ENCODE measurements at places on chromosomes 5 and 9.

DNA sequence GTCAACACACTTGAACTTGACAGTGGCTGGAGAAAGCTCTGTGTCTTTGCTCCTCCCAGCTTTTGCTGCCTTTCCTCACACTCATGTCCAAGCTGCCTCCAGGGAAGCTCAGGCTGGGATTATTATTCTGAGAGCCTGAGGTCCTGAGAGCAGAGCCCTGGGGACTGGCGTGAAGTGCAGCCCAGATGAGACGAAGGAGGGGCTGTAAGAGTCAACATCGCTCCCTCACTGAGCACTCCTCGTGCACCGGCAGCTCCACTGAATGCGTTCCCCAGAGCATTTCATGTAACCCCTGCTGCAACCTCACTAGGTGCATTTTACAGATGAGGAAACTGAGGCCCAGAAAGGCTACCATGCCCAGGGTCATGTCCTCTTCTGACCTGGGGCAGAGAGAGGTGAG lies 63.5 kb upstream of the PHYKPL start:
- no peak for DNase-seq

GRCh38 chr5:168788786-168789185 lies 209.6 kb upstream of the PANK3 start:
- DNase-seq, result no peak

DNA sequence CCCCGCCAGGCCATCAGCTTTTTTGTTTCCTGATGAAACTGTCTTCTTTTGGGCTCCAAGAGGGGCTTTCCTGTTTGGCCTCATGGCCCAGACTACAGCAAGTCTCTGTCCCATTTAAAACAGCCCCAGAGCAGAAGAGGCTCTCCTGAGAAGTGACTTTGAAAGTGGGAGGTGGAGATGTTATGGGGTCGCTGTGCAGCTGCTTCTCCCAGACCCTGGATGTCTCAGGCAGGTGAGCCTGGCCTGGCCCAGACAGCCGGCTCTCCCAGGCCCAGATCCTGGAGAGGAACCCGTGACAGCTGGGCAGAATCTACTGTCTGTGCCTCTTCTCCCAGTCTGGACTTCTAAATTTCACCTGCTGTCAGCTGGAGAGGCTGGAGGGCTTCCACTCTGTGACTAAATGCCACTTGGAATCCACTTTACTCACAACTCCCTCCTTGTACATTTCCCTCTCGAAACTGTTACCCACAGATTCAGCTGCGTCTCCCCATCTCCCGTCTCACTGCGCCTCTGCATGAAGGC lies 20.6 kb downstream of the FAM78A start:
- no peak for DNase-seq

GRCh38 chr5:142826093-142826492 lies 55.9 kb downstream of the ARHGAP26 start:
- DNase-seq, result no peak

GRCh38 chr9:130328349-130328801 lies 62.8 kb downstream of the HMCN2 start:
- DNase-seq, result no peak

- no peak for DNase-seq
These were observed 3.1 kb downstream of the EGR1 start for GRCh38 chr5:138468133-138468965.

DNA sequence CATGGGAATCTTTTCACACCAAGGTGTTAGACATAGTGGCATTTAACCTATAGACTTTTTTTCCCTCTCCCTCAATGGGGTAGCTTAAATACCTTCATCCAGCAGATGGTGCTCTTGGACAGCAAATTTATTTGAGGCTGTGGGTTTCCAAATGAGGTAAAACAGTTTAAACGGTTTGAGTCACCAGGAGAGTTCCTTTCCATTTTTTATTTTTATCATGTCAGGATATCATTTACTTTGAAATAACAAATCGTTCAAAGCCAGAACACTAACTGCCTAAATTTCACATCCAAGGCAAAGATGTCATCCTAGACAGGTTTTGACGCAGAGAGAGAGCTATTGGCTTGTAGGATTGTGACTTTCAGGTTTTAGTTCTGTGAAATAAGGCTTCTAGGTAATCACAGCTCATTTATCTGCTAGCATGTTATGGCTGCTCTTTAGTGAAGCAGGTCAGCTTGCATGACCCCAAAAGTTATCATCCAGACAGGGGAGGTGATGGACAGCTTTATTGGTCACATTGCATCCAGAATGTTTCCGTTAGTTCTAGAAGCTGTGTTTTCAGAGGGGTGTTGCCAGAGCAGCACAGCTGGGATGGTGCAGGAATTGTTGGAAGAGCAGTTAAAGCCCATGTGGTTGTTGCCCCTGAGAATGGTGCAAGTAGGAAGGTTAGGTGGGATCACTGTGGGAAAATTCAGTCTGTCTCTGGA lies 69.8 kb downstream of the KDM4C start:
- DNase-seq, result no peak

DNA sequence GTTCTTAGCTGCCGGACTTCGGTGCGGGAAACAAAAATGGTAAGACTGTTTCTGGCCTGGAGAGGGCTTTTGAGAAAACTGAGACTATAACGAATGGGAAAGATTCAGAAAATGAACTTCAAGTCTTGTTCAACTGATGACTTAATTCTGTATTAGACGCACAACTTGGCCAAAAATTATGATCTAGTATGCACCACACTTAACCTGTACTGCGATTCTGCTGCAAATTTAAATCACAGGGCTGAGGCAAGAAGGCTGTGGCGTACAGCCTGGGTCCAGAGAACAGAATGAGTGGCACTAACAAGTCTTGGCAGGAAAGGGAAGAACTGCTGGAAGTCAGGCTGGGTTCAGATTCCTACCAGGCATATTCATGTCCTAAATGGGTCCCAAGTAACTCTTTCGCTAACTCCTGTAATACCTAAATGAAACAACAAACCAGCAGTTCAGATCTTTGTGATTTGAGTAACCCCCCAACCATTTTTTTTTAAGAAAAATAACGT lies 781 bp upstream of the COL23A1 start:
- no peak for DNase-seq

DNA sequence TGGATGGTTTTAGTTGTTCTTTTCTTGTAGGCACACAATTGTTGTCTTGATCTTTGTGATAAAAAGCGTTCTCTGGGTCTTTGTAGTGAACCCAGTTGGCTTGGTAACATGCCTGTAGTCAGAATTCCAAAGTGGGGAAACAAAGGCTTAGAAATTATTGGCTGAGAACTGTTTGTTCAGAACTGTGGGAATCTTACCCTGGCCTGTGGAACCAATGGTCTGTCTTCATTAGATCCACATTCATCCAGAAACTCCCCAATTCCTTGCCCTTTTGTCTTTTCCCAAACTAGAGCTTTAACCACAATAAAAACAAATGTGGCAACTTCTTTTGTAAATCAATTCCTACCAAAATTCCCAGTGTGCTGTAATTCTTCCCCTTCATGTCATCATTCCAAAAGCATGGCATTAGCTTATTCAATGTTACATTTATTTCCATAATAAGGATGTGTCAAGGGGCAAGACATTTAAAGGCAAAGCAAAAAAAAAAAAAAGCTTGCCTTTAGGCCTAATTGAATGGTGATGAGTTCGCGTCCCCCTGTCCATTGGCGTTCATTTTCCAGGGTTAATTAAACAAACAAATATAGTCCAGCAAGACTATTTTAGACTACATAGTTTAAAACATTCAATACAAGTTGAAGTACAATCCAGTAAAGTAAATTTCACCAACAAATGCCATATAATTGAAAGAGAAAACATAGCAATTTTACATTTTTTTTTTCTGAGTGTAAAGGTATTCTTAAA lies 249.8 kb upstream of the ZNF608 start:
- DNase-seq, result no peak

DNA sequence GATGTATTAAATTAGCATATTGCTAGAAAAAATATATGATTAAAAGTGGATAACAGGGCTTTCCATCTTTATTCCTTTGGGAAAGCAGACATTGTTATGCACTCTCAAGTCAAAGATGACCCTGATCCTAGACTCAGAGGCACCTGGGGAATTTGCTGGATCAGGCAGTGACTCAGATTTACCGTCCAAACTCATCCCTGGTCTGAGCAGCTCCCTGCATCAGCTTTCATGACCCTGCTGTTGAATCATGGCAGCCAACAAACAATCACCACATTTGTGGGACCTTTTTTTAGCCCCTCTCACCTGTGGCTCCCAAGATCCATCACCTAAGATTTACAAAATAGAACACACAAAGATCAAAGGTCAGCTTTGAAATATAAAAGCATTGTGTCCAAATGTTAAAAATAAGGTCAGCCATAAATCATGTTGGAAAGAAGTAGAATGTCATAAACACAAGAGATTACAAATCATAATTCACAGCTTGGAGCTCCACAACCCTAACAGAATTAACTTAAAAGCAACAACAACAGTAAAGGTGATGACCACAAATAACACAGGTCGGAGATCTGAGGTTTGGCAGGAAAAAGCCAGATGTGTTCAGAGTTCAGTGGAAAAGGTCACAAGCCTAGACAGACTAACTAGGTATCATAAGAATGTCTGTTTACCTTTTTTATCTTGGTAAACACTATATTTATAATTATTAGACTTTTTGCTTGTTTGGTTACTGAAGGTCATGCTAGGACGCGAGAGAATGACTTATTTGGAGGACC lies 55.5 kb downstream of the ZFAND5 start:
- no peak for DNase-seq

DNA sequence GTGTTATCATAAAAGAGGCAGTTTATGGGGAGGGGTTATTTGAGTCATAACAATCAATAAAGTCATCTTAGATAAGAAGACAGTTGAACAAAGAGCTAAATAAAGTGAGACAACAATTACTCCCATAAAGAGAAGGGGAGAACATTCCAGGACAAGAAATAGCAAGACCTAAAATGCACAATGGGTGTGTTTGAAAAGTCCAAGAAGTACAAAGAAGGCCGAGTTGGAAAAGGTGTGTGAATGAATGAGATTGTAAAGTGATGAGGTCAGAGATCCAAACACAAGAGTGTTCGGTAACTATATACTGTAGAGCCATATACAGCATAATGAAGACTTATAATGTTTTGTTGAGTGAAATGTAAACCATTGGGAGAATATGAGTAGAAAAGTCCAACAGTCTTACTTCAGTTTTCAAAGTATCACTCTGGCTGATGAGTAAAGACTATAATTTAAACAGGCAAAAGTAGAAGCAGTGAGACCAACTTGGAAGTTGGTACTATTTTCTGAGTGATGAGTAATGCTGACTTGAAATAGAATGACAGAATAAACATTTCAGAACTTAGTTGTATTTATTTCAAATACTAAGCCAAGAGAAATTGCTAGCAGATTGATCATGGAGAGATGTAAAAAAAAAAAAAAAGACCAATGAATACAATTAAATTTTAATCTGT lies 868.7 kb upstream of the CDH9 start:
- no peak for DNase-seq

DNA sequence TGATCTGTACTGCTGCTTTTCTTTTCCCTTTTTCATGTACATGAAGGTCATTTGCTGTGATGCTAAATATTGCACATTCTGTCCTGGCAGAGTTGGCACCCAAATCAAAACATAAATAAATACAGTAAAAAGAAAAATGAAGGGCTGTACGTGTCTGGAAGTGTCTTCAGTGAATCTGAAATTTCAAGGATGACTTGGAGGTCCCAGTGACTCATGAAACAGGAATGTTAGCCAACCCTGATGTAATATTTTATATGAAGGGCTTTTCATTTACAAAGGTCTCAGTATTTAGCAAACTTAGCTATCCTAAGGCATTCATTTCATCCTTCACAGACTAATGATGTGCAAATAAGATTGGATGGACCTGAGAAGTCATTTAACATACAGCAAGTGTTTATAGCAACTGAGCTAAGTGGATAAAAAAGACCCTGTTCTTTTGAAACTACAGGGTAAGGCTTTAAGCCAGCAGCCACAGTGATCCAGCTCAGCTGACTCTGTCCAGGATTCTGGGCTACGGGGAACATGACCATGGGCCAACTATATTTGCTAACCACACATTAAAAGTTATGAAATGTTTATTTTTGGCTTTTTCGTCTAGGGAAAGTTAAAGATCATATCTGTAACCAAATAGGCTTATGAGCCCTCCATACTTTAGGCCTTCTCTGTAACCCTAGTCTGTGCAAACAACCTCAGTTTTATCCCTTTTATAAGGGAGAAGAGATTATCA lies 104.0 kb upstream of the DMRTA1 start:
- peak; percentile 23 for DNase-seq

GRCh38 chr9:110370315-110370714 lies 32.7 kb upstream of the TXNDC8 start:
- DNase-seq, result no peak

DNA sequence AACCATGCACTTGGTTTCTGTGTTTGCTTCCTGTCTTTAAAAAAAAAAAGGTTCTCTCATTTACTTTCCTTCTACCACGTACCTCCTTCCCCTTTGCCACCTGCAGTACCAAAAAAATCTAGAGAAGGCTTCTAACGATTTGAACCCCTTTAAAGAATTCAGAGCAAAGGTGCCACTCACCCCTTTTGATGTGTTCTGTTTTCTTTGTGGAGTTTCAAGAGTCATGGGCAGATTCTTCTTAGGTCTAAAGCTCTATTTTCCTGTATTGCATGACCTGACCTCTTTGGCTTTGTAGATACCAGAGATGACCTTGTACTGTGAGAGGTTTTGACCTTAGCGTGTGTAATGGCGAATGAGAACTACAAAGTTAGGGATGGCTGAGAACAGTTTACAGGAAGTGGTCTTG lies 29.0 kb downstream of the TXNDC8 start:
- DNase-seq, result no peak

DNA sequence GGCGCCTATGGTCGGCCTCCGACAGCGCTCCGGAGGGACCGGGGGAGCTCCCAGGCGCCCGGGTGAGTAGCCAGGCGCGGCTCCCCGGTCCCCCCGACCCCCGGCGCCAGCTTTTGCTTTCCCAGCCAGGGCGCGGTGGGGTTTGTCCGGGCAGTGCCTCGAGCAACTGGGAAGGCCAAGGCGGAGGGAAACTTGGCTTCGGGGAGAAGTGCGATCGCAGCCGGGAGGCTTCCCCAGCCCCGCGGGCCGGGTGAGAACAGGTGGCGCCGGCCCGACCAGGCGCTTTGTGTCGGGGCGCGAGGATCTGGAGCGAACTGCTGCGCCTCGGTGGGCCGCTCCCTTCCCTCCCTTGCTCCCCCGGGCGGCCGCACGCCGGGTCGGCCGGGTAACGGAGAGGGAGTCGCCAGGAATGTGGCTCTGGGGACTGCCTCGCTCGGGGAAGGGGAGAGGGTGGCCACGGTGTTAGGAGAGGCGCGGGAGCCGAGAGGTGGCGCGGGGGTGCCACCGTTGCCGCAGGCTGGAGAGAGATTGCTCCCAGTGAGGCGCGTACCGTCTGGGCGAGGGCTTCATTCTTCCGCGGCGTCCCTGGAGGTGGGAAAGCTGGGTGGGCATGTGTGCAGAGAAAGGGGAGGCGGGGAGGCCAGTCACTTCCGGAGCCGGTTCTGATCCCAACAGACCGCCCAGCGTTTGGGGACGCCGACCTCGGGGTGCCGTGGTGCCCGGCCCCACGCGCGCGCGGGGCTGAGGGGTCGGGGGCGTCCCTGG lies 561 bp downstream of the DAPK1 start:
- DNase-seq, result no peak

DNA sequence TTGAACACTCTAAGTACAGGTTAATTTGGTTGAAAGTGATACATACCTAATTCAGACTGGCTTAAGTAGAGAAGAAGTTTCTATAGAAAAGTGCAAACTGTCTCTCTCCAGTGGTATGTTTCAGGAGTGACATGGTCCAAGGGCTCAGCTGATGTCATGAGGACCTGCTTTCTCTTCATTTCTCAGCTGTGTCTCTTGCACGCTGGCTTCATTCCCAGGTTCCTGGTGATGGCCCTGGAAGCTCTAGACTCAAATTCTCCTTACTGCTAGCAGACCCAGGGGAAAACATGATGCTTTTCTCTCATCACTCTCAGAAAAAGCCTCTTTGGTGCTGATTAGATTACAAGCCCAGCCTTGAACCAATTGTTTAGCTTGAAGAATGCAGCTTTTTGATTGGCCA lies 211.9 kb upstream of the CLINT1 start:
- DNase-seq, result no peak
